ENCODE measurements at places on chromosomes 3 and 15.

- DNase-seq, result no peak
Observed at GRCh38 chr3:144162042-144162441, 190.4 kb downstream of the DIPK2A start.

- no peak for DNase-seq
Observed at GRCh38 chr15:89761929-89762328, 10.9 kb upstream of the MESP1 start.

GRCh38 chr3:150362515-150363302 lies 45.4 kb upstream of the TSC22D2 start:
- DNase-seq, result no peak

GRCh38 chr15:74776821-74777768 lies 4.8 kb upstream of the CSK start:
- DNase-seq, result peak; percentile 97

DNA sequence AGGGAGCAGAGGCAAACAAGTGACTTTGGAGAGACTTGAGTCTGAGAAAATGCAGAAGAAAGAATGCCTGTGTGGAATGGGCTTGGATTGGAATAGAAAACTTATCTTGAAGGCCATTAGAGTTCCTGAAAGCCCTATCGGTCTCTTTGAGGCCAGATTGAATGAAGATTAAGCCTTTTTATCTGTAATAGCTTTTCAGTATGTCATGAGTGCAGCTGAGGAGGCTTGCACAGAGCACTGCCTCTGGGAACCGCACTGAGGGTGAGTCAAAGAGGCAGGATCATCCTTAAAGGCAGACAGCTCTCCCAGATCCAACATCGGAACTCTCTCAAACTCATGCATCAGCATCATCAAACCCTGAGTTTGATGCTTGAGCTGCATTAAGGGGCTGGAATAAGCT lies 515.2 kb downstream of the NTRK3 start:
- DNase-seq, result no peak

DNA sequence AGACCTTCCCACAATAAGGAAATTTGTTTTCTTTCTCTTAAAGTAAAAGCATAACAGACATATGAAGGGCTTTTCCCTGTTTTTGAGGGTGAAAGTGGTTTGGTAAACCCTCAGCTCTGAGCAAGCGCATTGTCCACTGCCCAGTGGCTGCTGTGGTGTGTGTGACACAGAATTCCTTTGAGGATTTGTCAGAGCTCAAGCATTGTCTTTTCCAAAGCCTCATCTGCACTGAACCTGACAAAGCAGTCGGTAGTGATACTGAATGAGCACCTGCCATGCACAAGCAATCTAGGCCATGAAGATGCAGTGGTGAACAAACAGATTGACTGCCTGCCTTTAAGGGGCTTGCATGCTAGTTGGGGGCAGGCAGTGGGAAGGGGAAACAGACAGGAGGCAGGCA lies 128.3 kb downstream of the PLCL2 start:
- no peak for DNase-seq

DNA sequence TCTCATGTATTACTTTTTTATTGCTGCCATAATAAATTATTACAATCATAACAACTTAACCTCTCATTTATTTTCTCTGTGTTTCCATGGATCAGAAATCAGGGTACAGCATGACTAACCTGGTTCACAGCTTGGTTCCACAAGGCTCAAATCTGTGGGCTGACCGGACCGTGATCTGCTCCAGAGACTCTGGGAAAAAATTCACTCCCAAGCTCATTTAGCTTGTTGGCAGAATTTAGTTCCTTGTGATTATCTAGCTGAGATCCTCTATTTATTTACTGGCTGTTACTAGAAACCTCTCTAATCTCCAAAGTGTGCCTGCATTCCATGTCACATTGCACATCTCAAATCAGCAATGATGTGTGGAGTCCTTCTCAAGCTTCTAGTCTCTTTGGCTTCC lies 386.6 kb downstream of the DIPK2A start:
- DNase-seq, result no peak

DNA sequence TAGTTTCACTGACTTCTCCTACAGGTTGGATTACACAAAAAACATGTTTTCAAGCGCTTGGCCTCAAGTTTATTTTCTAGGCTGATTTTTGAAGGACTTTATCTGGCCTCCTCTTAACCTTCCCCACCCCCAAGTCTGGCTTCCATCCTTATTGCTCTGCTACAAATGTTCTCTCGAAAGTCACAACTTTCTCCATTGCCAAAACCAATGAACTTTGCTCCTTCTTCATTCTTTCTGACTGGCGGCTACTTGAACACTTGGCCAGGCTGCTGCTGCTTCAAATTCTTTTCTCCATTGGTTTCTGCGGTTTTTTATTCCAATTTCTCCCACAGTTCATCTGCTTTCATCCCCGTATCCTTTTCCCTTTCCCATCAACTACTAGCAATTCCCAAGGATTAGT lies 106.6 kb downstream of the TOP2B start:
- DNase-seq, result no peak

GRCh38 chr3:192636517-192637444 lies 90.6 kb downstream of the FGF12 start:
- DNase-seq, result no peak

- DNase-seq, result no peak
Observed at GRCh38 chr3:106560451-106560966, 691.7 kb upstream of the CBLB start.

GRCh38 chr3:94028093-94028837 lies at the start of gene STX19:
Gene STX19, minus strand, starts transcription at chr3:94028597. Its CDS starts 13,328 bp downstream, at chr3:94015269.
- no peak for DNase-seq

DNA sequence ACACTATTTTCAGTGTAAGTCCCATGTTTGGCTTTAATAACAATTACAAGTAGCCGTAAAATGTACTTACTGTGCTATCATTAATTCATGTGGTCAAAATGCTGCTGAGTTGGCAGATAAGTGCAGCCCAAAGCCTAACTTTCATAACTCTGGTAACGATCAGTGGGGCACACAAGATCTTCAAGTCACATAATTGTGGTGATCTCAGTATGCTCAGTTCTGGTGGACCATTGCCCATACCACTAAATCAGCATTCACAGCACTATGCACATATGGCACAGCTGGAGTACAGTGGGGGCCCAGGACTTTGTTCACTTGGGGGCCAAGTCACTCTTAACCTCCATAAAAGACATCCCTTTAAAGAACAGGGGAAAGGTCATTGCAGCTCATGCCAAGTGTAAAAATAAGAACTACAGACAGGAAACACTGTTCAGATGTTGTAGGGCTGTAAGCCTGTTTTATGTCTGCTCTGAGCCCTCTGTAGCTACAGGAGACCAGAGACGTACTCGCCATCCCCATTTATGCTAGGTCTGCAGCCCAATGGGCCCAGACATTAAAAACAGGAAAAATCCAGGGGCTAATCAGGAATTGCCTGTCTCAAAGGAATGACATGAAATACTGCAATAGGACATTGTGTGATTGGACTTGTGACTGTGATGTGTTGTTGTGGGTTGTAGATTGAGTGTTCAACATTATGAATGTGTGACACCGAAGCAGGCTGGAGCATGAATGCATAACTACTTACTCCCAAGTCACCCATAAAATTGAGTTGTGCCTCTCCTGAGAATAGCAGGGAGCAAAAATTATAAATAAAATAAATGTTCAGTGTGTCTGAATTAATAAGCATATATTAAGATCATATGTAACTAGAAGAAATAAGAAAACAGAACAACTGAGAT lies 282.5 kb upstream of the EPHA3 start:
- no peak for DNase-seq

DNA sequence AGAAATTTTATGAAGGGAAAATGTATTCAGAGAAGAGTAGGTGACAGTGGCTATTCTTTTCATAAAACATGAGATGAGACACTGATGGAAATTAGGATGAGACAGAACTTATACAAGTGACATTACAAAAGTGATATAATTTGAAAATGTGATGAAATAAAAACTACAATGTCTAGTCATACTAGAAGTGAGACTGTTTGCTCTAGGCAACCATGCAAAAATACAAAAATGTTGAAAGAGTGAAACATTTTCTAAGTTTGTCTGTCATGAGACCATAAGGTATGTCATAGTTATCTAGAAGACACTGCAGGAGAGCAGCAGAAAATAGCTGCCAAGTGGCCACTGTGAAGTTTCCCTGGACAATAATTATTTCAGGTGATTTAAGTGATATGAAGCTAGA lies 459.5 kb downstream of the DIPK2A start:
- no peak for DNase-seq

DNA sequence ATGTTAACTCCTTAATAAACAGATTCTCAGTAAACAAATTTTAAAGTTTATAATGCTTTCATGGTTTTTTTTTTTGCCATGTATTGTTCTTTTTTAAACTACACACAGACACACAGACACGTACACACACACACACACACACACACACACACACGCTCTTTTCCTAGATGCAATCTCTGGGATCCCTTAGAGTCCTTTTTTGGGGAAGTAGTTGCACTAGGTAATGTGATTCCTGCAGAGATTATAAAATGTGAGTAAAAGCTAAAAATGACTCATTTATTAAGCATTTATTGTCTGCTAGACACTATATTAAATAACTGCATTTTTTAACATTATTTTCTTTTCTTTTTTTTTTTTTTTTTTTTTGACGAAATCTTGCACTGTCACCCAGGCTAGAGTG lies 19.9 kb downstream of the NDUFB5 start:
- peak; percentile 25 for DNase-seq

DNA sequence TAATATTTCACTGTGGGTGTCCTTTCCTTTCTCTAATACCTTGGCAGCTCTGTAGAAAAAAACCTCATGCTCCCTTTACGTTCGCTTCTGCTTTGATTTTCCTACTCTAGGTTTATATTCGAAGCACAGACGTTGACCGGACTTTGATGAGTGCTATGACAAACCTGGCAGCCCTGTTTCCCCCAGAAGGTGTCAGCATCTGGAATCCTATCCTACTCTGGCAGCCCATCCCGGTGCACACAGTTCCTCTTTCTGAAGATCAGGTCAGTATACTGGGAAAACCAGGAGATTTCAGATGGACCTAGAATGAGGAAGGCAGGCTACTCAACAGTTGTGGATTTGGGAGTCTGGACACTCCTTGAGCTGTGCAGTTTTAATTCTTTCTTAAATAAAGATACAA lies 14.9 kb downstream of the ACP3 start:
- no peak for DNase-seq

DNA sequence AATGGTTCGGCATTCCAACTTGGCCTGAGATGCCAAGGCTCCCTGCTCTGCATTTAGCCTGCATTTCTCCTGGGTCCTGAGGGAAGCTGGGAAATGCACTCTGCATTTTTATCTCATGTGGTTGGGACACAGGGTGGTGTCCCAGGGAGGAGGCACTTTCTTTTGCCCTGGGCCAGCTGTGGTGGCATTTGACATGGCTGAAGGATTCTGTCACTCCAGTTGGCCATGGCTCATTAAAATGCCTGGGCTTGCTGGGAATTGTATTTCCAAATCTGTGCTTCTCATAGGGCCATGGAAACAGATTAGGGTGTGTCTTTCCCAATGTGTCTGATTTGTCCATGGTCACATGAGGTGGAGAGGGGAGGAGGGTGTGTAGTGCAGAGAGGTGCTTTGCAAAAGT lies 128.3 kb upstream of the RGMA start:
- DNase-seq, result no peak

DNA sequence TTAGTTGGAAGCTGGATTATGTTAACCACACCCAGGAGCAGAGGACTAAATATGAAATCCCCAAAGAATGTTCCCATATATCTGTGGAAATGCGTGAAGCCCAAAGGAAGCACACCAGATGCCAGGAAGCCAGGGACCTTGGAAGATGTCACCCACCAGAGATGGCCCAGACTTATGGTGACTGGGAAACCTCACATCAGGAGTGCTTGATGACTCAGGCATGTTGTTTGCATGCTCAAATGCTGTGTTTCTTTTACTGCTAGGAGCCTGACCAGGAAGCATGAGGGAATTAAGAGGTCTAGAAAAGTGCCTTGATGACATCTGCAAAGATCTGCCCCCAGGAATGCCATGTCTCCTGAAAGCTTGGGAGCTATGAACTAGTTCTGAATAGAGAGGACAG lies 109.0 kb upstream of the SLC2A2 start:
- DNase-seq, result no peak

GRCh38 chr3:29718661-29719065 lies 437.8 kb downstream of the RBMS3 start:
- DNase-seq, result no peak

GRCh38 chr3:13046569-13047274 lies 26.5 kb downstream of the IQSEC1 start:
- no peak for DNase-seq

GRCh38 chr3:55724821-55725220 lies 237.7 kb upstream of the WNT5A start:
- DNase-seq, result no peak

GRCh38 chr15:91182101-91182500 lies 82.0 kb downstream of the SV2B start:
- no peak for DNase-seq

DNA sequence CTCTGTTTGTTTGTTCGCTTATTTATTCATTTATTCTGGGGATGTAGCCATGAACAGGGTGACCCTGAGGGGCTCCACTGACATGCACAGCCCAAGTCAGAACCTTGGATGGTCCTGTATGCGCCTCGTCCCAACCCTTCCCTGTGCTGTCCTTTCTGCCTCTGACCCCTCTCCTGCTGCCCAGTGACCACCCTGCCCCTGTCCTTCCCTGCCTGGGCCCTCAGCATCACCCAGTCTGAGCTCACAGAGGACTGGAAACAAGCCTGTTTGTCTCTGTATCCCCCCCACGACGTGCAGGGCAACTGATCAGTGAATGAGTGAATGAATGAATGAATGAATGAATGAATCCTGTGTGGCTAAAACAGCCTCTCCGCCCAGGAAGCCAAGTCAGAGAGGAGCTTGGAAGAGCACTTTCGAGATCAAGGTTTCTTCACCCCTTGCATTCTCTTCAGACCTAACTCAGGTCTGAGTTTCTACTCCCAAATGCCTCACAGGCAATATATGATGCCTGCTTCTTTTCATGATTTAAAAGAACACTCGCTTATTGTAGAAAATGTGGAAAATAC lies 157.7 kb downstream of the SMAD6 start:
- no peak for DNase-seq

DNA sequence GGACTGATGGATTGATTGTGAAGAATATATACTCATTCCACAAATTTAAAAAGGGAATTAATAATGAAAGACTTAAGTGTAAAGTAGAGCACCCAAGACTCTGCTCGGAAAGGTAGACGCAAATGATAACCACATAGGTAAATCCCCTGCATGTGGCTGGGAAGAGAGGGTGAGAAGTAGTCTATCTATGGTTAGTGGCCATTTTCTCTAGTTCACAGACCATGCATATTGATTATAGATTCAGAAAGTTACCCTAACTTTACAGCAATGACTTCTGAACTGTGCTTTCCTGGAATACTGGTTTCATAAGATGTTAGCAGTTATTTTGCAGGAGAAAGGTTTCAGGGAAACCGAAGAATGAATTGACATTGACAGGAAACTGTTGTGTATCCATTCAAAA lies 51.7 kb downstream of the CASR start:
- no peak for DNase-seq

GRCh38 chr3:134350861-134351311 lies 23.4 kb downstream of the AMOTL2 start:
- DNase-seq, result no peak

All from KBM-7 (cell line).